Pulmonary artery endothelial cell (primary cell): ENCODE measurements at places on chromosomes 16 and 17.

- DNase-seq = no peak
Observed at GRCh38 chr17:49573510-49574322, 2.0 kb upstream of the NXPH3 start.

GRCh38 chr16:46582313-46582712, 38.9 kb downstream of the SHCBP1 start:
- DNase-seq = no peak

DNA sequence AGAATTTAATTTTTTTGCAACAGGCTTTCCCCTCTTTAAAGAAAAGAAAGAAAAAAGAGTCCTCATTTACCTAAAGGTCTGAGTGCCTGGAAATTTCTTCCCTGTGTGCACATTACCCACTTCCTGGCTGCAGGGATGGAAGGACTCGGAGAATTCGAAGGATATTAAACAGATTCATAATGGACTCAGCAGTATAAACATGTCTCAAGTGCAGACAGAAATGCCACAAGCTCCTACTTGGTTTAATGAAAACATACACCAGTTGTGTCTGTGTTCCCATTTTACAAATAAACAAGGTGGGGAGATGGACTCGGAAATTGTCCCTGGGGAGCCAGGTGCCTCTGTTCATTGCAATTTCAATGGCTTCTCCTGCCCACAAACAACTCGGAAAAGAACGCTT, 47.2 kb downstream of the MEOX1 start:
- DNase-seq = no peak

DNA sequence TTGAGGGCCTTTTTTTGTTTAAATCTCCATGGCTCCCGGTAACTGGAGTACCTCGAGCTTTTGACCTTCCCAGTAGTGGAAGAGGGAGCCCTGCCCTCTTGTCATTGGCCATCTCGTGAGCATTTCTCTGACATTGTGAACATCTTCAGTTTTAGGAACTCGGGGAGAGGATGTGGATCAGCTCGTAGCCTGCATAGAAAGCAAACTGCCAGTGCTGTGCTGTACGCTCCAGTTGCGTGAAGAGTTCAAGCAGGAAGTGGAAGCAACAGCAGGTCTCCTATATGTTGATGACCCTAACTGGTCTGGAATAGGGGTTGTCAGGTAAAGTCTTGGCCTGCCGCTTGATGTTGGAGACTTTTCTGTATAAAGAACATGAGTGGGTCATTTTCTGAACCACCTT, 24.3 kb downstream of the NTAN1 start:
- DNase-seq = no peak

DNA sequence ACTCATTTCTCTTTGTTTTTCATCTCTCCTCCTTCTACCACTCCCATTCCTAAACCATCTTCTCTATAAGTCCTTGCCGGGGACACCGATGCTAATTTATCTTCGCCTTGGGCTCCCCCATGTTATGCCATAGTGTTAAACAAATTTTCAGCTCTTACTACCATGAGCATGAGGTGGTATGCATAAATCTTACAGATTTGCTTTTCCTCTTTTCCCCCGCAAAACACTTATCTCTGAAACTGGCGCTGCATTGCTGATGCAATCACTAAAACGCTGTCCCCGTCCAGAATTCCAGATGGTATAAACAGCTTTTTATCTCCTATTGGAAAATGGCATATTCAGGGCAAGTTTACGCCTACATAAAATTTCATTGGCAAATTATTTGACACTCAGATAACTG, 673.6 kb upstream of the CDH8 start:
- DNase-seq = no peak

- no peak for DNase-seq
Observed at GRCh38 chr16:22721511-22722100, 92.4 kb upstream of the HS3ST2 start.

DNA sequence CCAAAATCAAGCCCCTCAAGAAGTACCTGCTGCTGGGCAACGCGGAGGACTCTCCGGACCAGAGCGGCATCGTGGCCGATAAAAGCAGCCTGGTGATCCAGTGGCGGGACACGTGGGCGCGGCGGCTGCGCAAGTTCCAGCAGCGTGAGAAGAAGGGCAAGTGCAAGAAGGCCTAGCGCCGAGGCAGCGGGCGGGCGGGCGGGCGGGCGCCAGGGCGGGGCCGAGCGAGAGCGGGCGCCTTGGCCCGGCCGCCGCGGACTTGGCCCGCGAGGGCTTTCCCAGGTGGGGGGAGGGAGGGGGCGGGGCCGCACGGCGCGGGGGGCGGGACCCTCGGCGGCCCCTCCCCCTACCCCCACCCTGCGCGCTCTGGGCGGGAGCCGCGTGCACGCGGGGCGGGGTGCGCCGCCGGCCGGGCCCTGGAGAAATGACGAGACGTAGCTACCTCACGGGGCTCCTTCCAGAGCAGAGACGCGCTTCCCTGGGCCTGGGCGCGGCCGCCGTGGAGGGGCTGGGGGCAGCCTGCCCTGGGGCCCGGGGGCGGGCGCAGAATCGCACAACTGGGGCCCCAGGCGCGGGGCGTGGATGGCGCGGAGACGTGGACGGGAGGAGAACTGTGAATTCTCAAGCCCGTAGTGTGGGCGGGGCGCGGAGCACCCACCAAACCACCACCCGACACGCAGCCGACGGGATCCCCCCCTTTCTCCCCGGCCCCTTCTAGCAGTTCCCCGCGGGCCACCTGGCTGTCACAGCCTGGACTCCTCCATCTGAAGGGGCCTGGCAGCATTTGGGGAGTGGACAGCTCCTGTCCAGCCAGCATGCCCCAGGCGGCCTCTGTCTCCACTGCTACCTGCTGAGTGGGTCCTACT, 218.7 kb downstream of the NTN1 start:
- DNase-seq = no peak

GRCh38 chr16:83794860-83795554, 12.8 kb upstream of the HSBP1 start:
- DNase-seq = no peak

- DNase-seq = peak; percentile 75
Observed at GRCh38 chr17:60169921-60170817, 20.4 kb downstream of the CA4 start.

- DNase-seq = no peak
Observed at GRCh38 chr16:78195797-78196196, 96.3 kb downstream of the WWOX start.

GRCh38 chr16:30533748-30534367, 800 bp downstream of the ZNF747 start:
- no peak for DNase-seq

- DNase-seq = no peak
Observed at GRCh38 chr17:41463746-41464145, 3.4 kb downstream of the KRT32 start.

- no peak for DNase-seq
Observed at GRCh38 chr16:78984887-78985464, 615.6 kb downstream of the MAF start.

- no peak for DNase-seq
Observed at GRCh38 chr17:59315866-59316265, 15.6 kb upstream of the YPEL2 start.

- DNase-seq = no peak
Observed at GRCh38 chr17:16988749-16989229, 16.9 kb upstream of the TNFRSF13B start.

GRCh38 chr17:10518271-10519037, at the start of gene MYH1:
Gene MYH1, minus strand, starts transcription at chr17:10518542. Its CDS starts 1,900 bp downstream, at chr17:10516642.
- DNase-seq = no peak

GRCh38 chr16:11585460-11586377, 1.0 kb downstream of the LITAF start:
- DNase-seq = no peak

DNA sequence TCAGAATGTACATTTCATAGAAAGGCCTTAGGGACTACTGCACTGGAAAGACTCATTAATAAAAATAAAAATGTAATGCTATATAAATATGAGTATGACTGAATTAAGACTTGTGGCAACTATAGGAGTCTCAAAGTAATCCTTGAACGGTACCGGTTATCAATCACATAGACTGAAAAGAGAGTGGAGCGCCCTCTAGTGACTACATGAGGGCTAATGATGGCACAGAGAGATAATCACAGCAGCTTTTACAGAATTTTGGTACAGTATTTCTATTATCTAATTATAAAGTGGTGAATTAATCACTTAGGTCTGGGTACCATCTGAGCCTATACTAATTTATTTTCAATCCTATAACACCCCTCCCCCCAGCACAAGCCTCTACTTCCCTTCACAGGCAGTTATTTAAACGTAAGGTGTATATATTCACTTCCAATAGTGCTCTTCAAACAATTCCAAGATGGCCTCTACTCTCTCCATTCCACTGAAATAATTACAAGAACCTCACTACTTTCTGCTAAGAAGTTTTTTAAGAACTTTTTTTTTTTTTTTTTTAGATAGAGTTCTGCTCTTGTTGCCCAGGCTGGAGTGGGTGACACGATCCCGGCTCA, 40.7 kb upstream of the ANKFY1 start:
- peak; percentile 20 for DNase-seq

GRCh38 chr17:74748529-74749278, at the start of gene NHERF1:
Gene NHERF1, plus strand, starts transcription at chr17:74748628. Its CDS starts 219 bp downstream, at chr17:74748847.
- DNase-seq = peak; percentile 45

DNA sequence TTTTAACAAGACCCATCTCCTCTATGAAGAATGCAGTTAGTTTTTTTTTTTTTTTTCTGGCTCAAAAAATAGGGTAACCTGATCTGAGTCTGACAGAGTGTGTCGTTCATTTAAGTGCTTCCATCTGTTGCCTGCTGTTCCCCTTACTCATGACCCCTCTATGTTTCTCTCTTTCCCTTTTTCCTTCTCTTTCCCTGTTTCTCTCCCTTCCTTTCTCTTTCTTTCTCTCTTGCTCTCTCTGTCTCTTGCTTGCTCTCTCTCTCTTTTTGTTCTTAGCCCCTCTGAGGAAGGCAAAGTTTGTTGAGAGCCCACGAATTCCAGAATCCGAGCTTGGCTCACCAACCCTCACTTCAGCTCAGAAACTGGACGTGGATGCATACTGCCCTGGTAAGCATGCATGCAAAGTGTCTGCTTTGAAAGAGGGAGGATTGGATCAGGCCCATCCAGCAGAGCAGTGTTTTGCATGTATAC, 185.0 kb downstream of the TANC2 start:
- DNase-seq = no peak

- no peak for DNase-seq
Observed at GRCh38 chr17:3678821-3679530, 10.4 kb downstream of the EMC6 start.

- no peak for DNase-seq
Observed at GRCh38 chr17:38914741-38915638, 10.4 kb upstream of the LASP1NB start.
